Fibroblast of the conjunctiva (primary cell): ENCODE measurements at places on chromosomes 7 and 10.
A peak's percentile ranks its signal among the peaks of the same experiment; 100 is the strongest.

DNA sequence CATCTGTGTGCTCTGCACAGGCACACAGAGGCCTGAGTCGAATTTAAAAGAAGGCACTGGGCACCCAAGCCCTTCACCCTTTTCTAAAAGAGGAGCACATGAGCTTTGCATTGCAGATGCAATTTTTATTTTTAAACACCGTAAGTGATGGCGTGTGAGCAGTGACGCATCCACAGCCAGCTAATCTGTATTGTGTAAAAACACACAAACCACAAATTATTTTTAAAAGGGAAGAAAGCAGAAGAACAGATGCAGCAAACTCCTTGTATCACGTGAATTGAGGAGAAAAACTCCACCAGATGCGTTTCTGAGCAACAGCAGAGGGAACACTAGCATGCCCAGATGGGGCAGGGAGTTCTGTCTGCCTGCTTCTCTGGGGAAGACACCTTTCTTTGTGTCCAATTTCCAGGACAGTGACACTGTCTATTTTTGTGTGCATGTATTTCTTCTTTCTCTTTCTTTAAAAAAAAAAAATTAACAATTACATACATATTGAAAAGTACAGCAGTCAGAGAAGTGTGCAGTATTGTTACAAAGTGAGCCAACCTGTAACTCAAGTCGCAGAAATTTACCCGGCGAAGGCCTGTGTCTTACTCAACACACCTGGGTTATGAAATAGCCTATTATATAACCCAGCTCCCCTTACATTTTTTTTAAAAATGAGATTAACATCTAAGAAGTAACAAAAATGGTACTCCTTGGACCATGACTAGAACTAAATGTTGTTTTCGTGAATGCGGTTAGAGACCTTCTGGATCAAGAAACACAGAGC, 39.2 kb downstream of the EEPD1 start:
- peak; percentile 44 for DNase-seq

GRCh38 chr10:72015841-72016240, 51.6 kb downstream of the CHST3 start:
- DNase-seq = no peak

DNA sequence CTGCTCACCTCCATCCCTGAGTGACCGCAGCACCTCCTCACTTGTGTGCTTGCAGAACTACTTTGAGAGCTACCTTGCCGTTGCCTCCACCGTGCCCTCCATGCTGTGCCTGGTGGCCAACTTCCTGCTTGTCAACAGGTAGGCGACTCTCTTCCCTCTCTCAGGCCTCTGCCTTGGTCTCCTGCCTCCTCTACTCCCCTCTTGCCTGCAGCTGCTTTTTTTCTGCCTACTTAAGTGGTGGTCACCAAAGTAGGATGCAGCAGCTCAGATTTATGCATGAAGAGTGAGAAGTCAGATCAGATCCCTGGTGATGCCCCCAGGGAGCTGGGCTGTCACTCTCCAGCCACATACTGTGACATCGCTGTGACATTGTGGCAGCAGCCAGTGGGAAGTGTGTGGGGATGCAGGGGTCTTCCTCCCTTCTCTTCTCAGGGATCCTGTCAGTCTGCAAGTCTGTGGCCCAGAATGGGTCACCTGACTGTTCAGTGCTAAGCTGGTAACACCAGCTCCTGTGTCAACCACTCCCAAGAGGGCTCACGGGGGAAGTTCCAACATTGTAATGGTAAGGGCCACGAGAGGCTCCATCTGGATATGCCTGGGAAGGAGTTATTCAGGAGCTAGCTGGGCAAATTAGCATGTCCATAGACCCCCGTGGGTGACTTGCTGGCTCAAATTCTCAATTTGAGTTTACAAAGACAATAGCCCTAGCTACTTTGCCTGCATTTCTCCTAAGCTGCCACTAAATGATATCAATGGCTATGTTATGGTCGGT, 25.3 kb downstream of the SLC29A3 start:
- DNase-seq = no peak

GRCh38 chr10:72736828-72737220, 44.9 kb downstream of the MCU start:
- no peak for DNase-seq

GRCh38 chr10:95531994-95532399, 29.2 kb downstream of the SORBS1 start:
- DNase-seq = no peak
